AML-193 (cell line): ENCODE measurements at places on chromosomes 3 and 15.

DNA sequence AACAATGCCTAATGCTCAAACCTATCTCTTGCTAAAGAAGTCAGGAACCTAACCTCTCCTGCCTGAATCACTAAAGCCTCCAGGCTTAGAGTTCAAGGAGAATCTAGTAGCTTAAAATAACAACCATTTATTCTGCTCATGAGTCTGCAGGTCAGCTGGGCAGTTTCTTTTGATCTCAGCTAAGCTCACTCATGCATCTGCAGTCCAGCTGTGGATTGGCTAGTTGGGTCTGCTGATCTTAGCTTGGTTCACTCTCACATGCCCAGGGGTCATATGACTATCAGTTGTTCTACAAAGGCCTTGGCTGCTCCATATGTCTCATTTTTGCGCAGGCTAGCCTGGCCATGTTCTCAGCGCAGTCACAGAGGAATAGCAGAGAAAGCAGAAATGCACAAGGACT lies 109.2 kb upstream of the STT3B start:
- no peak for DNase-seq

DNA sequence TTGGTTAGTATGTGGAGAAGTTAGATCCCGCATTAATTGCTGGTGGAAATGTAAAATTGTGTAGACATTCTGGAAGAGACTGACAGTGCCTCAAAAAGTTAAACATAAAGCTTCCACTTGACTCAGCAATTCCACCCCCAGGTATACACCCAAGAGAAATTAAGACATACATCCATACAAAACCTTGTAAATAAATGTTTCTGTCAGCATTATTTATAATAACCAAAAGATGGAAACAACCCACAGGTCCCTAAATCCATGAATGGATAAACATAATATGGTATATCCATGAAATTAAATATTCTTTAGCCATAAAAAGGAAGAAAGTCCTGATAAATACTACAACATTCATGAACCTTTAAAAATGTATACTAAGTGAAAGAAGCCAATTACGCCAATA lies 817.4 kb downstream of the NTRK3 start:
- DNase-seq: no peak

GRCh38 chr15:90071220-90071807 lies 31.0 kb downstream of the IDH2 start:
- DNase-seq: peak; percentile 85

- DNase-seq: no peak
These were observed 4.5 kb downstream of the CPN2 start for GRCh38 chr3:194346621-194347020.

DNA sequence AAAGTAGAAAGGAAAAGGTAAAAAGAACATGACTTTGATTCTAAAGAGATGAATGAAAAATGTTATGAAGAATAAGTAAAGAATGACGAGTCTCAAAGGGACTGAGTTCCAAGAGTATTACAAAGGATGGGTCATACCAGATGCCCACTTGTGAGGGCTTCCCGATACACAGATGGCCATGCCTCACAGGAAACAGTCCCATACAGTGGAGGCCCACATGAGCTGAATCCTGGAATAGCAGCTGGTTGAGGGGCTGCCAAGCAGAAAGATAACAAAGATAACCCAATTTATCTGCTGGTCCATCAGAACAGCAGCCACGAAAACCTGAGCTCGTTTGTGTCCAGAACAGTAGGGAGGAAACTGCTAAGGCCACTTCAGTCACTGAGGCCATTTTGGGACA lies 3.7 kb downstream of the SSR3 start:
- no peak for DNase-seq

DNA sequence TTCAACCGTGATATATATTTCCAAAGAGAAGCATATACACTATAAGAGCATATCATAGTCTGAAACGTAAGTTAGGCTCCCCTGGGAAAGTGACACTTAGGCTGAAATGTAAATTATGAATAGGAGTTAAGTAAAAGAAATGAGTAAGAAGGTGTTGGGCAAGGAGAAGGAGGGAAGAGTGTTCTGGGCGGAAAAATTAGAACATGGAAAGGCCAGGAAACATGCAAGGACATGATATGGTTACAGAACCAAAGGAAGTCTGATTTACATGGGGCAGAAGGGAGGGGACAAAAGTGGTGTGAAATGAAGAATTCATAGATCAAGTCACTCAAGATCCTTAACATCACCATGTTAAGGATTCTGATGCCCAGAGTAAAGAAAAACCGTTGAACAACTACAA lies 75.2 kb downstream of the SCAPER start:
- no peak for DNase-seq

GRCh38 chr3:44984335-44984734 lies 8.3 kb downstream of the EXOSC7 start:
- DNase-seq: peak; percentile 73

DNA sequence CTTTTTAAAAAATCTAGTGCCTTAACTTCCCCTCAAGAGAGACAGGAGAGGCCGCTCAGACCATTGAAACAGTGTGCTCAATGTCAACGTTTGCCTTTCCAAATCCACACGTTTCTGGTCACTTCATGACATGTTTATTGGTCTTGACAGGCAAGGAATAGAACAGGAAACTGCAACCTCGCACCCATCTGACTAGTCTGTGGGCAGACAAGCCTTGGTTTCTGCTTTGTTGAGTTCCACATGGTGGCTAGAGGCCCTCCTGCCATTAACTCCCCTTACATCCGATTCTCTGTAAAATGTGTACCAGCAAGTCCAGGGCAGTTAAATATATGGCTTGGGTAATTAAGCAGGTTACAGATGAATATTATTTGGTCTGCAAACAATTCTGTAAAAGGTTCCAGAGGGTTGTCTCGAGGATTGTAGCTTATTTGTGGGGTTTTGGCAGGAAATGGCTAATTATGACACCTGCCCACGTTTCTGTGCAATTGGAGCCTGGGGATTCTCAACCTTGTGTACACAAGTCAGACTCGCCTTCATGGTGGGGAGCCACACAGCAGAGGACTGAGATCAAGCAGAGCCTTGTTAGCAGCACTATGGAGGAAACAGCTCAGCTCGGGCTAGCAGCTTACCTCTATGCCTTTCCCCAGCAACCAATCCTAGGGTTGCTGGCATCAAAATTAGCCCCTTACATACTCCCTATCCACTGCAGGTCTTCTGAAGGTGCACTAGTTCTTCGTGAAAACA lies 317.5 kb upstream of the IGF1R start:
- no peak for DNase-seq

- DNase-seq: no peak
These were observed 35.3 kb downstream of the ANXA2 start for GRCh38 chr15:60362321-60363086.

GRCh38 chr3:52827441-52827840 lies 3.0 kb downstream of the ITIH4 start:
- no peak for DNase-seq

DNA sequence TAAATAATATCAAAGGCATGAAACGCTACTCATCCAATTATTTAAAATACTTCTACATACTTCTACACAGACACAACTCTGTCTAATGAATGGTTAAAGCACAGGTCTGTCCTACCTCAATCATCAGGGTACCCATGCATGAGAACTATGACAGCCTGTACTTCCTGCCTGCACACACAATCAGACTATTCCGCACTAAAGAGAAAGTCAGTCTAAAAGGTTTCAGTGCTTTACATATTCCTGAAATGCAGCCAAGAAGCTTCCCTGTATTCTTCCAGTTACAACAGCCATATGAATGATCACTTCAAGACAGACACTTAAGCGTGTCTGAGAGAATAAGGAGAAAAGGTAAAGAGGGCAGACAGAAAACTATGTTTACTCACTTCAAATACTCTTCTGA lies 58.8 kb downstream of the TUBGCP4 start:
- no peak for DNase-seq
